ENCODE measurements at places on chromosomes 13 and 19. TPM values are rescaled to one million over a fixed set of nuclear protein-coding genes. Genes with fewer than 3 reads are reported as not detected.

DNA sequence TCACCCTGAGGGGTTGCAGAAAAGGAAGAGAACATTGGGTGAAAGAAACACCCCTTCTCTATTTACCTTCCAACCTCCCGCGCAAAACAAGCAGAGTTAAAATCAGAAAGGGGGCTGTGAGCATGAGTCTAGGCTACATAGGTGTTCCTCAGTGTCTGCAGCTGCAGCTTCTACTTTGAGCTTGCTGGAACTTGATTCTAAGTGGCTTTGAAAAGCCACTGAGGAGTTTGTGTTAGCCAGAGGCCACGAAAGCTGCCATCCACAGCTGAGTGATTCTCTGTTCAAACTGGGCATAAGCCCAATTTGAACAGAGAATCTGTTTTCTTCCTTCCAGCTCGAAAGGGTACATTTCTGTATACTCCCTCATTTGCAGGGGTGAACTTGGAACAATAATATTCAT lies 343.9 kb downstream of the PCDH9 start:
- DNase-seq, result no peak

DNA sequence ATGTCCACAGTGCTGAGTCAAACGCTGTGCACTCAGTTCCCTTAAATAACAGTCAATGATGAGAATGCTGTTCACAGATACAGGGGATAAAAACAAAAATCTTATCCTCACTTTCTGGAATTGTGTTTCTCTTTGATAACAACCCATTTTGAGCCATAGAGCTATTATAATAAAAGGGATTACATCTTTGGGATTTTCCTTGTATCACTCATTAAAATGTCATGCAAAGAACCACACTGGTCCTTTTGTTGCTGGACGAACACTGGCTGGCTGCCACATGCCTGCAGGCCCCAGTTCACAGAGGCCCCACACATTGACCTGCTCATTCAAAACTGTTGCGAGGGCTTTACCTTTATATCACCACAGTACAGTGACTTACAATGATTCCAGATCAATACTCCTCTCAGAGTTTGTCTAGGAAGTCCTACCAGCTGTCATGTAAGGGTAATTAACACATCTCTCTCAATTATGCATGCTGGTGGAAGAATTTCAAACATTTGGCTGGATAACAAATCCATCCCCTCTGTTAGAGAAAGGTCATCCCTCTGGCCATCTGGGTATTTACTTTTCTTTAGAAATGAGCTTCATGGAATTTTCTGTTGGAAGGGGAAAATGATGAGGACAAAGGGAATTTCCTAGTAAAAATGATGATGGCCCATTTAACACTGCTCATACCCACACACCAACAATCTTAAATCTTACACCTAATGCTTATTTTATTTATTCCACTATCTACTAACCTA lies 85.9 kb downstream of the MBNL2 start:
- DNase-seq, result peak; percentile 71

GRCh38 chr13:111114362-111115060 lies 599 bp upstream of the ARHGEF7 start:
- no peak for DNase-seq

- DNase-seq, result no peak
These were observed 778.7 kb upstream of the PCDH20 start for GRCh38 chr13:62194371-62194770.

DNA sequence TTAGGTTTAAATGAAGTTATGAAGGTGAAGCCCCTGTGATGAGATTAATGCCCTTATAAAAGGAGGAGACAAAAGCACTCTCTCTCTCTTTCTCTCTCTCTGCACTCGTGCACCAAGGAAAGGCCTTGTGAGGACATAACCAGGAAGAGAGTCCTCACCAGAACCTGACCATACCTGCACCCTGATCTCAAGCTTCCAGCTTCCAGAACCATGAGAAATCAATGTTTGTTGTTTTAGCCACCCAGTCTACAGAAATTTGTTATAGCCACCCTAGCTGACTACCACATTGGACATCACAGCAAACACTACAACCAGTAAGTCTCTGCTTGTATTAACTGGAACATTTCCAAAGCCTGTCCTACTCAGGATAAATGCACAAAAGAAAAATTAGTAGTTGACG lies 34.7 kb upstream of the WDFY2 start:
- DNase-seq, result no peak

- no peak for DNase-seq
These were observed 64.0 kb downstream of the ANKRD10 start for GRCh38 chr13:110850840-110851239.

DNA sequence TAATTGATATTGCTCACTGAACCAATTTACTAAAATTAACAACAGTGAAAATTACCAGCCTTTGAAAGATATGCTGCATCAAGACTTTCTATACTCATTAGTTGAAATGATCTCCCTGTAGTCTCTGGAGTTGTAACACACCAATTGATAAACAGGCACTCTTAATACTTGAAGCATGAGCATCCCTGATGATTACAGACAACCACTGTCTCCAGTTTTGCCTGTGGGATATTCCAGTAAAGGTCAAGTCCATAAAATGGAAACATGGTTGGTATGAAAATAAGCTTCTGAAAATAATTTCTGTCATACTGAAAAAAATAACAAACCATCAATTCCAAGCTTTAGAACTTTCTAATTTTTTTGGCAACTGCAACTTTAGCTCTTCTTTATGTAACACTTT lies 405.8 kb downstream of the SPRY2 start:
- DNase-seq, result no peak

DNA sequence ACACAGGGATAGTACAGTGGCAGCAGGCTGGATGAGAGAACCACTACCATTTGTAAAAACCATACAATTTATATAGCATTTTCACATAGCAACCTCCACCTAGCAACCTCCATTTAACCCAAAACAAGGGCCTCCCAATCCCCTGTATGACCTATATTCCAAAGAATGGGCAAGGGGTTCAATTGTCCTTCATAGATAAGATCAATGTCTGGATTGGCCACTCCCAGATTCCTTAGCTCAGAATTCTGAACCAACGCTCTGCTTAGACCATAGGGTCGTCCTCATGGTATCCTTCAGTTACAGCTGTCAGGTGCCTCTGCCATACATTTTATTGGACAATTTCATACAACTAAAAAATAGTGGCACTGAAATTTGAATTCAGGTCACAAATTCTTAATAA lies 166.2 kb downstream of the KCTD12 start:
- DNase-seq, result no peak

GRCh38 chr19:504616-505015 lies 2.7 kb upstream of the TPGS1 start:
- DNase-seq, result no peak

GRCh38 chr19:13095393-13095784 lies 7.3 kb downstream of the LYL1 start:
- DNase-seq, result no peak

DNA sequence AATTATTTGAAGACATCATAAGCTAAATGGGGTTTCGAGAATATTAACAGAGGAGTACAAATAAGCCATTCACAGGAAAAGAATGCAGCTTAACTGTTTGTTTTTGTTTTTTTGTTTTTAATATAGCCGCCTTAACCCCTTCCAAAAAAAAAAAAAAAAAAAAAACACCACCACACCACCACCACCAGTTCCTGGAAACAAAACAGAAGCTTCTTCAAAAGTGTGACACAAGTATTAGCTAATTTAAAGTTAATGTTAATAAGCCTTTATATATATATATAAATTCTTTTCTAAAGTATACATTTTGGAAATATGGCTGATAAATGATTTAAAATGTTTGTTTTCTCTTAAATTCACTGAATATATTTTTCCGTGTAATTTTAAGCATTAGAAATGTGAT lies 1.4 kb downstream of the RAP2A start:
- no peak for DNase-seq

- DNase-seq, result no peak
These were observed 273.1 kb downstream of the KLF12 start for GRCh38 chr13:73861136-73861535.

DNA sequence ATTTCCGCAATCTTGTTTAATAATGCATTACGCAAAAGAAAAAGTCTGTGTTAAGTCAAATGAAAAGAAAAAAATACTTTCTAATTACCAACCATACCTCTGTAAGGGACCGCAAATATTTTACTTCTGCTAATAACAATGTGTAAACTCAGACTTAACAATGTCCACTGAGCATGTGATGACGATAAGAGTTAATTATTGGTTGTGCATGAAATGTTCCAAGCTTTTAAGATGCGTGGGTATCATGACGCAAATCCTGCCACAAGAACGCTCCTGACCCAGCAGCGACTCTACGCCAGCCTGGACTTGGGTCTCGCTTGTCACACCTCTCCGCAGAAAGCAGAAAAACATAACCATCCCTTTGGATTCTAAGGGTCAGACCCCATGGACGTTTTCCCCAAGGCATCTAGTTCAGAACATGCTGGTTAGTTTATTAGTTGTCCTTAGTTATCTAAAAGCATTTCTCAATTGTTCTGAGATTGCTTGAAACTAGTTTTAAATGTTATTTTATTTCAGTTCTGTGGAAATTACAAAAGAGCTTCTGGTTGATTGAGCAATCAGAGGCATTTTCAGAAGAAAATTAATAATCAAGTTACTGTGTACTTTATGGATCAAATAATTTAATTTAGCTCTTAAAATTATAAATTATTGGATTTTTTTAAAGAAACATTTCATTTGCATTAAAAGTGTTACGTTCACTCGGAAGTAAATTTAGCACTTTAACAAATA lies 779.9 kb upstream of the ARGLU1 start:
- no peak for DNase-seq

GRCh38 chr19:426725-427445 lies 17.9 kb upstream of the C2CD4C start:
- no peak for DNase-seq

DNA sequence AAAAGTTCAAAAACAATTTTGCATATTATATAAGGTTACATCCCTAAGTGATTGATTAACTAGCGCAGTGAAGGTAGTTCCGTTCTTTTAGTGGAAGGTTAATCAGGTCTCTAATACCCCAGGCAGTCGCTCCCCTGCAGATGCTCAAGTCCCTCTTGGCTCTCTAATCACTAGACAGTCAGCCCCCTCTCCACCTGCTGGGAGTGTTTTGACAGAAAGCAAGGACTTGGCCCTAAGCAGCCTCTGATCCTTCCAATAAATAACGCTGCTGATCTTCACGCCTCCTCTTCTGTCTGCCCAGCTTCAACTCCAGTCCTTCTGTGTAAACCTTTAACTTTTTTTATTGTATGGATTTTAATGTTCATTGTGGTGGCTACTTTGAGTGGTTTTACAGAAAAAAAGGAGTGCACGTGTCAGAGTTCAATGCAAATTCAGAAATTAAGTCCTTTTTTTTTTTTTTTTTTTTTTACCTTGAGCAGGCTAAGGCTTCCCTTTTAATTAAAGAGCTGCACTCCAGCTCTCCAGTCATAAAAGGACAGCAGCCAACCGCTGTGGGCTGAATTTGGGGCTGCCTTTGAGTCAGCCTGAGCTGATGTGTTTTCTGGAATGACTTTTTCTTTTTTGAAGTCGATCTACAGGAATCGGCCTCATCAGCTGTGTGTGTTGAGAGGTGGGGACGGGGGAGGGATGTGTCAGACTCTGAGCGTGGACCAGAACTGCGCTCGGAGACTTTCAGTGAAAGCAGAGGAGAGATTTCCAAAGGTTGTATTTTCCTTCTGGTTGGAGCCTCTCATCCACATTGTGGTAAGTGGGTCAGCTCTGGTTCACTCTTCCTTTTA lies 33.8 kb upstream of the MYO16 start:
- no peak for DNase-seq

SULT2B1 gene
- total RNA-seq, result not detected

OVOL3 gene
- not detected for total RNA-seq

ZNF560 gene
- 2.1 TPM for total RNA-seq

TYK2 gene
- 96.9 TPM for total RNA-seq
